ENCODE measurements at places on chromosomes 13 and 19.
A peak's percentile ranks its signal among the peaks of the same experiment; 100 is the strongest.

DNA sequence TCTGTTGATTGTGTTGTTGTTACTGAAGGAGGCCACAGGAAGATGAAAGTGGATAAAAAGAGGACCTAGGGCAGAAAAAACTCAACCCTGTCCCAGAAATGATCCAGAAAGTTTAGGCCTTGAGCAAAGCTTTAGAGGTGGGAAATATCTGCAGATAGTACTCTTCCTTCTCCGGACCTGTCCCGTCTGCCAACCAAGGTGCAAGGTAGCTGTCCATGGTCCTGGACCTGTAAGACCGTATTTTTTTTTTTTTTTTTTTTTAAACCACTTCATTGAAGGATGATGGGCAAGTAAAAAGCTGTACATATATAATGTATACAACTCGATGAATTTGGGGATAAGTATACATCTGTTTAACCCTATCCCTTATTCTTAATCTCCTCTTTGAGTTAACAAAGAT, 225.9 kb downstream of the OLFM4 start:
- H3K27ac ChIP-seq, result no peak overlapping the region
- no peaks in the 10 kb centered on the region for H3K4me1 ChIP-seq
- no peak for DNase-seq
- H3K4me3 ChIP-seq, result no peak overlapping the region
- H3K27me3 ChIP-seq, result no peaks in the 10 kb centered on the region

- H3K27ac ChIP-seq, result no peak overlapping the region
- no peaks in the 10 kb centered on the region for H3K36me3 ChIP-seq
- H3K4me1 ChIP-seq, result no peaks in the 10 kb centered on the region
- no peak for DNase-seq
- H3K27me3 ChIP-seq, result peaks cover 100% of the 10 kb centered on the region
- H3K4me3 ChIP-seq, result no peak overlapping the region
These were observed 2.8 kb downstream of the GFY start for GRCh38 chr19:49427855-49428546.

DNA sequence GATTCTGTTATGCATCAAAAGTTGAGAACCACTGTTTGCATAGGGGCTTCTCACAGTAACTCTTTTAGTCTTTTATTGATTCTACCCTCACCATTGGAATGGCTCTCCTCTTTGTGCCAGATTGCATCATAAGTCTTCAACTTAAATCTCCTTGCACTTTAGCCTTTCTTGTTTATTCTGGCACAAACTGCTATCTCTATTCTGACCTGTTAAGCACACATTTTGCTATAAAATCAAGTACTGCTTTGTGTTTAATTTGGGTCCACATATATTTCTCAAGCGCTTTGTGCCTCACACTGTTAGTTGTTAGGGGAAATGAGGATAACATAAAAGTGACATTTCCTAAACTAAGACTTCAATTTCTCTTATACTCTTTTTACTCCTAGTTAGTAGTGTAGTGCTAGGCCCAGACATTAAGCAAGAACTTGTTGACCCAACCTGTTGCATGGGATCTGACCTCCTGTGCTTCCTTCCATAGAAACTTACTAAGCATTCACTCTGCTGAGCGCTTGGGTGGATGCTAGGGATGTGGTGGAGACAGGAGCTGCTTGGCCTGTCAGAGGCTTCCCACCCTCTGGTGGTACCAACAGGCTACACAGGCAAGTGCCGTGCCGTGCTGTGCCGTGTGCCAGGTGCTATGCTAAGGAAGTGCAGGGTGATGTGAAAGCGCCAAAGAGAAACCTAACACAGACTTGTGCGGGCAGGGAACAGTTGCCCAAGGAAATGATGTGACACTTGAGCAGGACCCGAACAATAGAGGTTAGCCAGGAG, 1.2 kb downstream of the UTP14C start:
- no peak for DNase-seq
- peaks cover 10% of the 10 kb centered on the region for H3K4me1 ChIP-seq
- peaks cover 59% of the 10 kb centered on the region for H3K36me3 ChIP-seq

DNA sequence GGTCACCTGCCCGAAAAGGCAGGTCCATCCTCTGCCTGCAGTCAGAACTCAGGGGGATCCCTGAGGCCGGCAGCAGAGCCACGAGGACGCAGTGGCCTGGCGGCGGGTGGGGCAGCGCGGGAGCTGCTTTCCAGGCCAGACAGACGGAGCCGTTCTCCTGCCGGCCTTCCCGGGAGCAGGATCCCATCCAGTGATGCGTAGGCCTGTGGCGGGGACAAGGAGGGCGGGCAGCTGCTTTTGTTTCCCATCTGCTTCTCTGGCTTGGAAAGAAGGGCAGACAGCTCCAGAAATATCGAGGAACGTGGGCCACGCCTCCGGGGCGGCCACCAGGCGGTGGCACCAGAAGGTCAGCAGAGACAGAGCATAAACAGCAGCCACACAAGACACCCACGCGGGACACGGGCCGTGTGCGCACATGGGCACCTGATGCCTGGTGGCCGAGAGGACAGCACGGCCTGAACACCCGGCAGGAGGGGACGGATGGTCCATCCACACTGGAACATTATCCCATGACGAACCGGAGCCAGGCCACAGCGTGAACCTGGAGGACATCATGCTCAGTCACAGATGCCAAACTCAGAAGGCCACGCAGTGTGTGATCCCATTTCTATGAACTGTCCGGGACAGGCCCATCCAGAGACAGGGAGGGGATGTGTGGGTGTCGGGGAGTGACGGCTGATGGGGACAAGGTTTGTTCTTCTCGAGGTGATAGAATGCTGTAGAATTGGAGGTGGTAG, 13.9 kb upstream of the MKNK2 start:
- H3K4me1 ChIP-seq, result peaks cover 41% of the 10 kb centered on the region
- no peaks in the 10 kb centered on the region for H3K36me3 ChIP-seq
- H3K27ac ChIP-seq, result peak overlapping the region; percentile 25

- H3K4me1 ChIP-seq, result no peaks in the 10 kb centered on the region
- no peak for DNase-seq
- H3K27ac ChIP-seq, result no peak overlapping the region
- no peaks in the 10 kb centered on the region for H3K36me3 ChIP-seq
- no peak overlapping the region for H3K4me3 ChIP-seq
- no peaks in the 10 kb centered on the region for H3K27me3 ChIP-seq
These were observed 194.2 kb downstream of the RGCC start for GRCh38 chr13:41651413-41652058.

- peaks cover under 1% of the 10 kb centered on the region for H3K4me1 ChIP-seq
- H3K36me3 ChIP-seq, result no peaks in the 10 kb centered on the region
- H3K27ac ChIP-seq, result no peak overlapping the region
- no peak overlapping the region for H3K4me3 ChIP-seq
These were observed 365.6 kb upstream of the SLC10A2 start for GRCh38 chr13:103431856-103432255.

GRCh38 chr13:102678339-102679107, 16.3 kb downstream of the METTL21C start:
- no peak for DNase-seq
- peaks cover 21% of the 10 kb centered on the region for H3K36me3 ChIP-seq
- H3K4me3 ChIP-seq, result no peak overlapping the region
- H3K27ac ChIP-seq, result no peak overlapping the region
- no peaks in the 10 kb centered on the region for H3K27me3 ChIP-seq

DNA sequence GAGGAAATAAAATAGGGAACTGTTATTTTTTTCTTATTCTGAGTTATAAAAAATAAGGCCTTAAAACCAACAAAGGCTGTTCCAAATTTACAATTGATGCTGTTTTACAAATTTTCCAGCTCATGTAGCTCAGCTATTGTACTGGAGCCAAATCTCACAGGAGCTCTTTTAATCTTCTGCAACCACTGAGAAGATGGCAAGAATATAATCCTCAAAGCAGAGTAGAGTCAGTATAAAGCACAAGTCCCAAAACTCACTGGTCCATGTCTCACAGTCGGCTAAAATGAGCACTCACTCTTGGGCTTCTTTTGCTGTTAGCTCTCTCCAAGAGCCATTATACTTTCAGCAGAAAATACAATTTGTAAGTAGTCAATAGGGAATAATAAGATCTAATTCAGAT, 1074.4 kb upstream of the PRR20A start:
- no peaks in the 10 kb centered on the region for H3K27me3 ChIP-seq
- DNase-seq, result no peak
- H3K4me1 ChIP-seq, result no peaks in the 10 kb centered on the region

- H3K27me3 ChIP-seq, result no peaks in the 10 kb centered on the region
- no peak overlapping the region for H3K27ac ChIP-seq
- H3K4me1 ChIP-seq, result no peaks in the 10 kb centered on the region
- DNase-seq, result no peak
These were observed 300.7 kb downstream of the LMO7 start for GRCh38 chr13:75936791-75937190.

DNA sequence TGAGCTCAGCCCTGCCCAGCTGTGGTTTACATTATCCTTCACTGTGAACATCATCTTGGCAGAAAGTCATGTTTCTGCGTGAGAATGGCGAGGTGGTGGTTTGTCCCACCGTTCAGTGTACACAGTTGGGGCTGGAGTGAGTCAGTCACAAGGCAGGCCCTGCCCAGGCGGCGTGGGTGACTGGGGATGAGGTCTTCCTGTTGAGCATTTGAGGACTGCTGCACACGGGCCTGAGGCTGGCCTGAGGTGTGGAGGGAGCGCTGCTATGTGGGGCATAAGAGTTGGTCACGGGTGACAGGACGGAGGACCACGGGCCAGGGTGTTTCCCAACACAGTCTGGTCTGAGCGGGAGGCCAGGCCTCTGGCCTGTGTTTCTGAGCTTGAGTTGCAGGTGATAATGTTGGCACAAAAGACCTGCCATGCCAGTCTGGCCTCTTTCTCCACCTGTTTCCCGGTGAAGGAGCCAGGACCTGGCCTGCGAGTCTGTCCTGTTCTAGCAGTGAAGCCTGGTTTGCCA, 13.4 kb upstream of the C19orf33 start:
- DNase-seq, result no peak
- no peaks in the 10 kb centered on the region for H3K27me3 ChIP-seq
- no peak overlapping the region for H3K4me3 ChIP-seq
- H3K4me1 ChIP-seq, result no peaks in the 10 kb centered on the region

DNA sequence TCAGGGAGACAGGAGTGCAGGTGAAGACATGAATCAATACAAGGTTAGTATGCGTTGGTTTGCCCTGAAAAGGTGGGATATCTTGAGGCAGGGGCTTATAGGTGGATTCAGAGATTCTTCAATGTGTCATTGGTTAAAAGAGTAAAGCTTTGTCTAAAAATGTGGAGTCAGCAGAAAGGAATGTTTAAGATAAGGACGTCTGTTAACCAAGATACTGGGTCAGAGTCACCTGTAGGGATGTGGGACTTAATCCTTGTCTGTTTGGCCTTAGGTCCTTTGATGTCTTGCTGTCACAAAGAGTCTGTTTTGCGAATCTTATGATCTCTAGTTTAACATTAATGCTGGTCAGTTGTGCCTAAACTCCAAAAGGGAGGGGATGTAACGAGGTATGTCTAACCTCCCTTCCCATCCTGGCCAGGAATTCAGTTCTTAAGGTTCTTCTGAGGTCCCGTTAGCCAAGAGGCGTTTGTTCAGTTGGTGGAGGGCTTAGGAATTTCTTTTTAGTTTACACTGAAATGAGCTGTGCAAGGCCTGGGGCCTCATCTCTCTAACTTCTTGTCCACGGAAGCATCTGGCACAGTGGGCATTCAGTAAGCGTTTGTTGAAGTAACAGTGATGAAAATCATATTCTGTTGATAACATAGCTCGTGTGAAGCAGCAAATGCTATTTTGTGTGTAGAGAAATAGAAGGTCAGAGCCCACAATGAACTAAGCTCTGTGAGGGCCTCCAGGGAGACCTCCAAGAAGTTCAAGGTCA, 96.2 kb upstream of the RNF113B start:
- H3K36me3 ChIP-seq, result no peaks in the 10 kb centered on the region
- DNase-seq, result no peak
- H3K4me3 ChIP-seq, result no peak overlapping the region
- H3K27me3 ChIP-seq, result no peaks in the 10 kb centered on the region
- H3K27ac ChIP-seq, result no peak overlapping the region
- H3K4me1 ChIP-seq, result no peaks in the 10 kb centered on the region

DNA sequence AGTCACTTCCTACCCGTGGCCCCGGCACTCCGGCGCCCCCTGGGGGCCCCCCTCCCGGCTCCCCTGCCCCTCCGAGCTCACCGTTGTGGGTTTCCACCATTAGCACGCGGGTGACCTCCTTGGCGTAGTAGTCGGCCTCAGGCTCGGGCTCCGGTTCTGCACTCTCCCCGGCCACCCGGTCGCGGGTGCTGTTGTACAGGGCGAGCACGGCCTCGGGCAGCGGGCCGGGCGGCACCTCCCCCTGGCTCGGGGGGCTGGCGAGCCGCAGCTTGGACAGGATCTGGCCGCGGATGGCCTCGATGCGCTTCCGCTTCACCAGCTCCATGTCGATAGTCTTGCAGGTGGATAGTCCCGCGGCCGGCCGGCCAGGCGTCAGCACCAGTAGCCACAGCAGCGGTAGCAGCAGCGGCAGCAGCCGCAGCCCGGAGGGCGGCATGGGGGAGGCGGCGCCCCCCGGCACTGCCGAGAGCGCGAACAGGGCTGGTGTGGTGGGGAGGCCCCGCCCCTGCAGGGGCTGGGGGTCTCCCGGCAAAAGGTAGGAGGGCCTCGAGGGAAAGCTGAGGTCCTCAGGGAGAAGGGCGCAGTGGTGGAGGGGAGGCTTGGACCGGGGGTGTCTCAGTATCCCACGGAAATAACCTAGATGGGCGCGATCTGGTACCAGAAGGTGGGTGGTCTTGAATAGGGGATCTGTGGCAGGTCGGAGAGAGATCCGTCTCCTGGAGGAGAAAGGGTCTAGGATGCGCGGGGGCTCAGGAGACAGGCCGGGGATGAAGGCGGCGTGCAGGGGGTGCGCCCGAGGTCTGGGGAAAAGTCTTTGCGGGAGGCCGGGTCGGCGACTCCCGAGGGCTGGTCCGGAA, 885 bp downstream of the TGFB1 start:
- no peak for DNase-seq
- H3K27me3 ChIP-seq, result peaks cover 47% of the 10 kb centered on the region
- H3K36me3 ChIP-seq, result no peaks in the 10 kb centered on the region
- H3K4me1 ChIP-seq, result peaks cover 24% of the 10 kb centered on the region

DNA sequence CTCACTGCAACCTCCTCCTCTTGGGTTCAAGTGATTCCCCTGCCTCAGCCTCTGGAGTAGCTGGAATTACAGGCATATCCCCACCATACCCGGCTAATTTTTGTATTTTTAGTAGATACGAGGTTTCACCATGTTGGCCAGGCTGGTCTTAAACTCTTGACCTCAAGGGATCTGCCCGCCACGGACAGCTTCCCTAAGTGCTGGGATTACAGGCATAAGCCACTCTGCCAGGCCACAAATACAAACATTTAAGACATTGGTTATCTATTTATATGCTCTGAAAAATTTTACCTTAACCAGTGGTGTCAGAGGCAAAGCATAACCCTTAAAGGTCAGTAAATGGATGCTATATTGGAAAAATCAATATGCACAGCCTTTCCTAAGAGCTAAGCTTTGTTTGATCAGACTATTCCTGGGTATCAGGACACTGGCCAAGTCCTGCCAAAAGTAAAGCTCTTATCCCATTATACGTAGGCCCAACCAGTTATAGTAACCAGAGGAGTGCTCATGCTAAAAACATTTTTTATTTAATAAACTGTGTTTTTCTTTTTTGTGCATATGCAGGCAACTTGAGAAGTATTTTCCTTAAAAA, 56.4 kb upstream of the STARD13 start:
- DNase-seq, result no peak
- no peak overlapping the region for H3K4me3 ChIP-seq
- no peak overlapping the region for H3K27ac ChIP-seq
- H3K36me3 ChIP-seq, result no peaks in the 10 kb centered on the region
- no peaks in the 10 kb centered on the region for H3K27me3 ChIP-seq

GRCh38 chr13:68064001-68064770, 834.0 kb upstream of the PCDH9 start:
- DNase-seq, result no peak
- no peak overlapping the region for H3K27ac ChIP-seq
- H3K27me3 ChIP-seq, result no peaks in the 10 kb centered on the region
- H3K4me1 ChIP-seq, result no peaks in the 10 kb centered on the region

GRCh38 chr13:27979001-27979643, 9.4 kb downstream of the URAD start:
- H3K4me3 ChIP-seq, result peak overlapping the region; percentile 89
- H3K27ac ChIP-seq, result peak overlapping the region; percentile 98
- DNase-seq, result peak; percentile 66
- H3K36me3 ChIP-seq, result no peaks in the 10 kb centered on the region
- H3K4me1 ChIP-seq, result peaks cover 14% of the 10 kb centered on the region
